Type B pancreatic cell (in vitro differentiated cells): ENCODE measurements at places on chromosomes 3 and 15.

DNA sequence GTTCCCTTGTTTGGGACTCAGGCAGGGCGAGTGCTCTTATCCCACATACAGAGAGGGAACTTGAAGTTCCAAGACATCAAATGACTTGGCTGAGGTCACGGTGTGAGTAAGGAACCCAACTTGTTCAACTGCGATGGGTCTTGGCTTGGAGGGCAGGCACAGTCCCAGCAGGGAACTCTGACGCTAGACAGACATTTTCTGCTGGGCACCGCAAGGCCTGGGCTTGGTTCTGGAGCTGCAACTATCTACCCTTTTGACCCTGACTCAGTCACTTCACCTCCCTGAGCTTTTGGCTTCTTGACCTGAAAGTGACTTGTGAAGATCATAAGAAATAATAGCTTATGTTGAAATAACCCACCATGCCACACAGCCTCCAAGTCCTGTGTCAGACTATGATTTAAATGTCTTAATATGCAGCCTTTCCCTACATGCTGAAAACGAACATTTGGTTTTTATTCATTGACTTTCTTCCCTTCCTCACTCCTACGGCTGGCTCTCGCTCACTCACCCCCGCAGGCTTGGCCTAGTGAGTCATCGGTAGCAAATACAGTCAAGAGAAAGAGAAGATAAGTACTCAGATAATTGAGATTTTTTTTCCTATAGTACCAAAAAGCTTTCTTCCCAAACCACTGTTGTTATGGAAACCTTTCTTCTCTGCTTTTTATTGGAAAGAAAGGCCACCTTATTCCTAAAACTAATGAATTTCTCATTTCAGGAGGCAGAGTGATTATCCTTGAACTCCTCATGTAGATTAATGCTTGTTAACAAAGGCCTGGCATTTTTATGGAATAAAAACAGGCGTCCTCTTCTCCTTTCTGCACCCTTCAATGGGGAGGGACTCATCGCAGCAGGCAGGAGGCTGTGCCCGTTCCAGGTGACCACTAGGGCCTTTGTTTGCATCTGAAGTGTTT, 178.4 kb downstream of the ATP10A start:
- H3K36me3 ChIP-seq = no peaks in the 10 kb centered on the region
- H3K27ac ChIP-seq = no peak overlapping the region
- H3K4me1 ChIP-seq = peaks cover 6% of the 10 kb centered on the region

DNA sequence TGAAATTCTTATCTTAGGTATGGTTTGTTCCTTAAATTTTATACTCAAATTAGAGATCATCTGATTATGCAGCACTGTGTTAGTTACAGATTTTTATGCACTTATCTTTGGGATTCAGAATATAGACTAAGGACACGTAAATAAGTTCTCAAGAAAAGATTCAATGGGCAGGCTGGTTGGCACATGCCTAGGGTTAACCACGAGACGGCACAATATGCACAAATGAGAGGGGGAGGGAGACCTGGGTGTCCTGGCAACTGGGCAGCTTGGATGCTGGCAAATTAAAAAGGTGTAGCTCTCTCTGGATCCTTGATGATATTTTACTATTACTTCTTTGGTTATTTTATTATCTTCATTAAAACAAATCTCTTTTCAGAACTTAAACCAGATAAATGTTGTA, 672 bp downstream of the AADAC start:
- peaks cover 17% of the 10 kb centered on the region for H3K4me1 ChIP-seq
- no peaks in the 10 kb centered on the region for H3K36me3 ChIP-seq
- no peaks in the 10 kb centered on the region for H3K27me3 ChIP-seq

DNA sequence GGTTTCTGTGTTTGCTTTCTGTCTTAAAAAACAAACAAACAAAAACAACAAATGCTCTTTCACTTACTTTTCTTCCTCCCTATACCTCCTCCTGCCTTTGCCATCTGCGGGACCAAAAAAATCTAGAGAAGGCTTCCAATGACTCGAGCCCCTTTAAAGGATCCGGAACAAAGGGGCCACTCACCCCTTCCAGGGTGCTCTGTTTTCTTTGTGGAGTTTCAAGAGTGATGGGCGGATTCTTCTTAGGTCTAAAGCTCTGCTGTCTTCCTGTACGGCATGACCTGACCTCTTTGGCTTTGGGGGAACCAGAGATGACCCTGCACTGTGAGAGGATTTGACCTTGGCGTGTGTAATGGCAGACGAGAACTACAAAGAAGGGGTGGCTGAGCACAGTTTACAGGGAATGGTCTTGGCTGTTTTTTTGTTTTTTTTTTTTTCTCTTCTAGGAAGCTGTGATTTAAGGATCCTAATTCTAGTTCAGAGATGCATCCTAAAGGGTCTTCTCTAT, 2.2 kb upstream of the MUC20 start:
- H3K4me1 ChIP-seq = peaks cover 23% of the 10 kb centered on the region
- H3K27me3 ChIP-seq = no peaks in the 10 kb centered on the region
- H3K4me3 ChIP-seq = peak overlapping the region; percentile 4
- H3K27ac ChIP-seq = peak overlapping the region; percentile 100

DNA sequence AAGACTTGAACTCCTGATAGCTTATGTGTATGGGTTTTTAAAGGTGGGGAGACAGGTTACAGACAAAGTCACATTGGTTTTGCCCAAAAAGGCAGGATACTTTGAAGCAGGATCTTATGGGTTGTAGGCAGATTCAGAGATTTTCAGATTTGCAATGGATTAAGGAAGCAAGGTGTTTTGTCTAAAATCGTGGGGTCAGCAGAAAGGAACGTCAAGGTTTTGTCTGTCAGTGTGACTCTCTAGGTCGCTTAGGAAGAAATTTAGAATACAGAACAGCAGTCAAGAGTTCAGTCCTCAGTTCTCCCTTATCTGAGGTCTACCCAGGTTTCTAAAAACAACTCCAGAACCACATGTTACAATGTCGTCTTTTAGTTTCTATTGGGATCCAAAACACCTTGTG, 361.0 kb downstream of the SQOR start:
- H3K4me3 ChIP-seq = no peak overlapping the region
- no peaks in the 10 kb centered on the region for H3K4me1 ChIP-seq
- H3K36me3 ChIP-seq = no peaks in the 10 kb centered on the region
- no peaks in the 10 kb centered on the region for H3K27me3 ChIP-seq
- no peak for DNase-seq
- no peak overlapping the region for H3K27ac ChIP-seq

GRCh38 chr3:40588406-40588805, 63.6 kb downstream of the ZNF621 start:
- H3K4me3 ChIP-seq = no peak overlapping the region
- peaks cover 4% of the 10 kb centered on the region for H3K27me3 ChIP-seq
- no peak for DNase-seq
- H3K36me3 ChIP-seq = no peaks in the 10 kb centered on the region
- H3K27ac ChIP-seq = no peak overlapping the region
